ENCODE measurements at places on chromosomes 2 and 18.
A peak's percentile ranks its signal among the peaks of the same experiment; 100 is the strongest.

GRCh38 chr2:153488072-153488471, 9.5 kb upstream of the RPRM start:
- DNase-seq: no peak

- DNase-seq: peak; percentile 49
These were observed 58.2 kb downstream of the SERPINB8 start for GRCh38 chr18:64027931-64028695.

DNA sequence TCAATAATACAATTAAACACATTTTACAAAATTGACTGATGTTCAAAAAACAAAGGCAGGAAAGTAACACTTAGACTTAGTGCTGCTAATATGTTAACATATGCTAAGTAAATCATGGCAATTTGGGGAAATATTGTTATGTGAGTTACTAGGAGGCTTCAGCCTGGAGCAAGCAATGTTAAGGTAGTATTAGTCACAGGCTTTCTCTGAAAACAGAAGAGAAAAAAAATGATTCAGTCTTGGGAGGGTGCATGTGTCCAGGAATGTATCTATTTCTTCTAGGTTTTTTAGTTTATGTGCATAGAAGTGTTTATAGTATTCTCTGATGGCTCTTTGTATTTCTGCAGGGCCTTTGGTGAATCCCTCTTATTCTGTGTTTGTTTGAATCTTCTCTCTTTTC, 345.8 kb upstream of the TFPI start:
- DNase-seq: no peak

- no peak for DNase-seq
These were observed 39.8 kb downstream of the TSHZ1 start for GRCh38 chr18:75250471-75250821.

- no peak for DNase-seq
These were observed 685.9 kb downstream of the ARHGAP15 start for GRCh38 chr2:143815082-143815481.

DNA sequence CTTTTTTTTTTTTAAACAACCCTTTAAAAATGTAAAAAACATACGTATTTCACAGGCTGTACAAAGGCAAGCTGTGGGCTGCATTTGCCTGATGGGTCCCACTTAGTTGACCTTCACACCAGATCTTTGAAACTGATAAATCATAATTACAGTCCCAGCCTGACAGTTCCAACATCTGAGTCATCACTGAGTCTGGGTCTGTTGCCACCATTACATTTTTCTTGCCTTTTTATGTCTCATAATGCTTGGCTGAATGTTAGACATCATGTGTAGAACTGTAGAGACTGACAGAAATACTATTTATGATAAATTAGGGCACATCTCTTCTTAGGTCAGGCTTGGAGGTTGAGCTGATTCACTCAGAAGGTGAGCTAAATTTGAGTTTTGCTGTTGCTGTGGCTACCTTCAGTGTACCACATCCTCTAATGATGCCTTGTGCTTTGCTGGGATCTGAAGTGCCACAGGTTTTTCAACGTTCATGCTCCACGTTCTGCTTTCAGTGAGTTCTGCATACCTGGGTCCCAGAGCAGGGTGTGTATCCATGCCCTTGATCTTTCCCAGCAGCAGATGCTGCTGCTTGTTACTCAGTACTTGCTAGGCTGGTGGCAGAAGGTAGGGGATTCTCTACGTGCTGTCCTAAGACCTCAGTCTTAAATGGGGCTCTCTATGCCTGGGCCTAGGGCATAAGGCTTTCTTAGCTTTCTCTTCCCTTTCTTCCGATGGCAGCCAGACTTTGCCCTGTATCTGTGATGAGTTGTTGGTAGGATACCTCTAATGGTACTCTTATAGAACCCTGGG, 160.6 kb upstream of the SMAD7 start:
- no peak for DNase-seq

DNA sequence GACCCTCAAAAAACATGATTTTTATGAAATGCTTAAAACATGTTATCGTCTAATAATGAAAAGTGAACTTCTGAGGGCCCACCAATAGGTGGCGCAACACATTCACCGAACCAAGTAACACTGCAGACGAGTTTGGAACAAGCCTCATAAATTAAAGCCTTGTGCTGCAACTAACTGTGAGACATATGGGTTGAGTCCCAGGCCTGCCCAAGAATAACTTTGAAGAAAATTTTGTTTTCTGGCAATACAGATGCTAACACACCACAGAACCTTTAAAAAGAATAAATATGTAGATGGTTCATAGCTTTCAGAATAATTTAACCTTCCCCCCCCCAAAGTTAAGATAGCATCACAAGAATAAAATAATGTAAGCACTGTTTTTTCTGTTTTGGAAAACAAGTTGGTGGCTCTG, 285.9 kb downstream of the RNF144A start:
- peak; percentile 51 for DNase-seq

DNA sequence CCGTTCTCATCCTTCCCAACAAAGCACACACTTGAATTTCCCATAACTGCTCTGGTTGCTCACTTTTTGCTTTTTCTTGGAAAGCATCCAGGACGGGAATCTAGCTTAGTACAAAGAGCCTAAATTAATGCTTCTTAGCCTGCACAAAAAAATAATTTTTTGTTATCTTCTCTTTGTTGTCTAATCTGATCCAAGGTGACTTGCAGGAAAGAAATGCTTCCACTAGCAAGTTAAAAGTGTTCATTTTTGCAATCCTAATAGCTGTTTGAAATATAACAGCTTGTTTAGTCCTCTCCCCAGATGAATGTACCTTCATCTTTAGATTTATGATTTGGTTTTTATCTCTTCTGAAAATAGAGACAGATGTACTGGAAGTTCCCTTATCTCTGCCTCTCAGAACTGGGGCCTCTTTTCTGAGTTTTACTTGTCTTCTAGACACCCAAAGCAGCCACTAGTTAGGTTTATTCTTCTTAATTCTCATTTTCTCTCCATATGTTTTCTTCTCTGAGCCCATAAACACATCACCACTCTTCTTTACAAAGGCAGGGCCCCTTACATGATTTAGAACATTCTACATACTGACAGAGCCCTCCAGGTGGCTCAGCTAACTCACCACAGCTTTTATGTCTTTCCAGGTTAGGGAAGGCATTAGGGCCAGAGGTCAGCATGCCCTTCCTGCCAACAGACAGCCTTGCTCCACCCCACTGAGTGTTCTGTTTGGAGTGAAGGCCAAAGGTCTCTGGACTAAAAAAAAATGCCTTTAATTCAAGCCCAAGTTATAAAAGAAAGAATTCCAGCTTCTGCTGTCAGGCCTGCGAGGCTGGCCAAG, 74.7 kb upstream of the MAP4K3 start:
- no peak for DNase-seq

DNA sequence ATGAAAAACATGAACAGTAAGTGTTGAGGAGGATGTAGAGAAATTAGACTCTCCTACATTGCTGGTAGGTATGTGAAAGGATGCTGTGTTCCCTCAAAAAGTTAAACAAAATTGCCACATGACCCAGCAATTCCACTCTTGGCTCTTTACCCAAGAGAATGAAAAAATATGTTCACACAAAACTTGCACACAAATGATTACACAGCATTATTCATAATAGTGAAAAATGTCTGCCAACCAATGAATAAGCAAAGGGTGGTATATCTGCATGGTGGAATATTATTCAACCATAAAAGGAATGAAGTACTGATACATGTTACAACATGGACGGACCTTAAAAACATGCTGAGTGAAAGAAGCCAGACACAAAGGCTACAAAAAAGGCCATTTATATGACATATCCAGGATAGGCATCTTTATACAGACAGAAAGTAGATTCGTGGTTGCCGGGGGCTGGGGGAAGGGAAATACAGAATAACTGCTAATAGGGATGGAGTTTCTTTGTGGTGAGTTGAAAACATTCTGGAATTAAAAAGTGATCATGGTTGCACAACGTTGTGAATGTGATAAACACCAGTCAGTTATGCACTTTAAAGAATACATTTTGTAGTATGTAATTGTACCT, 85.4 kb upstream of the MYO3B start:
- no peak for DNase-seq

DNA sequence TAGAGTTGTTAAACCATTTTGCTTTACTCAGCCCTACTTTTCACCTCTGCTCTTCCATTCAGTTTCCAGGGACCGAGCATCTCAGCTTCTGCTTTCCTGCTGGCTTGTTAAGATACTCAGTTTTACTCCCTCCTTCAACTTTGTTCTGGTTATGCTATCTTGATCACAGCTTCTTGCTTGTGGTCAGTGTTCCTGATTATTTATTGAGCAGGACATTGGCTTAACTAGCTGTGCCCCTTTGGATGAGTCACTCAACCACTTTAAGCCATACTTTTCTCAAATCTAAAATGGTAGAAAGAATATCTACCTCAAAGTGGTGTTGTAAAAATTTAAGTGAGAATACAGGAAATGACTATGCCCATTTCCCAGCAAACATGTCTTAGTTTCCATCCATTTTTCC, 124.0 kb downstream of the KYNU start:
- DNase-seq: no peak

DNA sequence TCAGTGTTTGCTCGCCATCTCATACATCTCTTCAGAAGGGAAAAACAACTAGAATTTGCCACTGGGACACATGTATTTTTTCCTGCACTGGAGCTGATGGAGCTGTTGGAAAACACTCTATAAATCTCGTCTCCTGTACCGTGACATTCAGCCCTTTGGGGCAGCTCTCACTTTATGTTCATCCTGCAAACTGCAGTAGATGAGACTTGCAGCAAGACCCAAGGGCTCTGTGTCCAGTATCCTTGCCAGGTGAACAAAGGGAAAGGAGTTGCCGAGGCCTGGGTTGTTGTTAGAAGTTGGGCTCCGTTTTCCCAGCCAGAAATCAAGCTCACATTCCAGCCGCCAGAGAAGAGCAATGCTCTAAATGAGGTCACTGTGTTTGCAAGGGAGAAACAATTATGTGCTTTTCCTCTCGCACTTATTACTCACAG, 285.1 kb downstream of the SLC4A3 start:
- DNase-seq: no peak

- DNase-seq: no peak
These were observed 21.5 kb upstream of the ALKAL2 start for GRCh38 chr2:309148-309953.

DNA sequence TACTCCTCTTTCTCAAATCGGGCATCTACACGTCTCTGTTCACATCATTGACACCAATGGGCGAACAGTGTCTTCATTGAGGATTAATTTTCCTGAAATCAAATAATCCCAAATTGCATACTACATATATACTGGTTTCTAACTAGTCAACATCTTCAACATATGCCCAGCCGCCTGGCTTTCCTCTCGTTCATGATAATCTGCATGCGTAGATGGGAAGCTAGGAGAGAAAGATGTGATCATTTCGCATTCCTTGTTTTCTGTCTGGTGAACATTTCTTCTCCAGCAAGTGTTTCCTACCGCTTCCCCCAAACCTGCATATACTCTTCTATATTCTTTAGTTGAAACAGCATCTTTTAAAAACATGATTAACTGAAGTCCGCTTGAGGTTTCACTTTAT, 7.4 kb downstream of the TWIST2 start:
- no peak for DNase-seq

DNA sequence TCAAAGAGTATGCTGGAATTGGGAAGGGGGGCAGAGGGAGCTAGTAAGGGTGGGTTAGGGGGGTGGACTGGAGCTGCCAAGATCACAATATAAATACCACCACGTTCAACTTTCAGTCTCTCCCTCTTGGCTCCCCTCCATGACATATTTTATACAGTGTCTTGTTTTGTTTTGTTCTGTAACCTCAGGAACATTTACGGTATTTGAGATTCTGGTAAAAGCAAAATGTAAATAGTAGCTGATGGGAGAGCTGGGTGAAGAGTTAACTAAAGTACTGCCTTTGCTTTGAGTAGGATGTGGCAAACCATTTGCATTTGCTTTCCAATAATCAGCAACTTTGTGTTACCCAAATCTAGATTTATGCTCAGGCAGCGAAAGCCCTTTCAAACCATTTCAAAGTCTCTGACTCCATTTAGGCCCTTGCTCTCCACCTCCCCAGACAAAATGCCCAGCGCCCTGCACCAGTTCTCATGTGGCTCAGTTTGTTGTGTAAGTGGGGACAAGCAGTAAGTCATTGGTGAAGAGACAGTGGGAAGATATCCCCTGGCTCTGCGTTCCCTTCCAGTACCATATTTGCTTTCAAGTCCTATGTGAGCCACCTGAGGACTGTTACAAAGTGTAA, 17.4 kb downstream of the IRS1 start:
- no peak for DNase-seq

DNA sequence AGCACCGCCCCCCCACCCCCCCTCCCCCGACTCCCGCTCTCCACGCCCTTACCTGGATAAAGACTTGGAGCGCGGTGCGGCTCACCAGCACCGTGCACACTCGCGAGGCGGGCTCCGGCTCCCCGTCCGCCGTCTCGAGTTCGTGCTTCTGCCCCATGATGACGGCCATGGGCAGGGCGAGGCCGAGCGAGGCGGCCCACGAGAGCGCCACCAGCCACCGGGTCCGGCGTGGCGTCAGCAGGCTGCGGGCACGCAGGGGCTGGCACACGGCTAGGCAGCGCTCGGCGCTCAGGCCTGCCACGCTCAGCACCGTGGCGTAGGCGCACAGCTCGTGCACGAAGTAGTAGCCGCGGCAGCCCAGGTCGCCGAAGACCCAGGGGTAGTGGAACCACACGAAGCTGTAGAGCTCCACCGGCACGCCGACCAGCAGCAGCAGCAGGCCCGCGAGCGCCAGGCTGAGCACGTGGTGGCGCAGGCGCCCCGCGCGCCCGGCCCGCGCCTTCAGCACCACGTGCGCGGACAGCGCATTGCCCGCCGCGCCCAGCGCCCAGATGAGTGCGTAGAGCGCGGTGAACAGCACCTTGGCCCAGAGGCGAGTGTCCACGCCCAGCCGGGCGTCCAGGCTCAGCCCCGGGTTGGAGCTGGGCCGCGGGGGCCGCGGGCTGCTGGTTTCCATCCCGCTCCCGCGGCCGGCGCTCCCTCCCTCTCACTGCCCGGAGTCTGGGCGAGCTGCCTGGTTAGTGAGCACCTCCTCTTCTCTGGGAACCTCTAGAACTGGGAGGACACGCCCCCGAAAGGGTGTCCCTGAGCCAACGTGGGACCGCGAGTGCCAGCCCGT, at the start of gene NTSR2:
Gene NTSR2 (minus strand): TSS at position 742 of the 838 bp plus-strand sequence. CDS start 66 bp downstream, at position 676.
- DNase-seq: no peak

- DNase-seq: no peak
These were observed 6.8 kb upstream of the CHMP3 start for GRCh38 chr2:86570059-86570458.

DNA sequence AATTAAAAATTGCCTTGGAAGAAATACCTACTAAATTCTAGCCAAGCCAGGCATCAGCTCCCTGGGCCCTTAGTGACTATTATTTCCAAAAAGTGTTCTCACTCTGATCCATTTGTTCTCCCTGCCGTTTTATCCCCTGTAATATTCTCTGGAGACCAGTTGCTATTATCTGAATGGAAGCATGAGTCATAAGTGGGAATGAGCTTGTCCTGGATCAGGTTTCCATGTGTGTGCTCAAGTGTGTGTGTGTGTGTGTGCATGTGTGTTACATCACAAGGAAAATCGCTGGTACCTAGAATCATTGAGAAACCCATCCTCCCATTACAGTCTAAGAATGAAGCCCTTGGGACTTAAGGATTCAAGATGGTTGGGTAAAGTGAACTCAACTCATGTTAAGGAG, 130.3 kb upstream of the CXCR4 start:
- DNase-seq: no peak

DNA sequence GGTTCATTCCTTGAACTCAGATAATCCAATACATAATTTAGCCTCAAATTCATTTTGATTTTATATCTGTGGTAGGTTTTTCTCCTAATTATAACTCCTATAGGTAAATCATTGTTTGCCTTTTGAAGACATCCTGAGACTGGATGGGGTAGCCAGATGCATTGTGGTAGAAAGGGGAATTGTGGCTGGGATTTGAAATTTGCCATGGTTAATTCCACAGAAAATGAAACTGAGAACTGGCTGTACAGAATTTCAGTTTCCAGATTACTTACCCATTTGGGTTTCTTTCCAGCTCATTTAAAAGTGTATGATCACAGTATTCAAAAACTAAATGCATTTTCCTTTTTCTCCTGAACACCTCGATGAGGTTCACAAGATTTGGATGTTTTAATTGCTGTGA, 18.2 kb downstream of the CDKL4 start:
- DNase-seq: peak; percentile 23
